ENCODE measurements at places on chromosomes 7 and 10.

DNA sequence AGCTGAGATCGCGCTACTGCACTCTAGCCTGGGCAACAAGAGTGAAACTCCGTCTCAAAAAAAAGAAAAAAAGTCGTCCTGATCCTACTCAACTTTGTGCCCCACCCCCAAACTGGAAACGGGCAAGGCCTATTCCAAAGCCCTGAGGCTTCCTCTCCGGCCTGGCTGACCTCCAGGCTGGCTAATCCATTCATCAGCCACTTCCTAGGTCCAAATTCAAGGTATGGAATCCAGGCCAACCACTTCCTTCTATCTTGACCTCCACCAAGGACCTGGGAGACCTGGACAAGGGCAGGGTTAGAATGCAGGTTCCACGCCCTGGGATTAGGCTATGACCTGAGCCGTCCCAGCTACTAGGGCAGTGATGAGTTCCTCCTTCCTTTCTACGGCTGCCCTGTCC lies 20.4 kb upstream of the EIF4H start:
- DNase-seq: no peak

- DNase-seq: no peak
These were observed at the start of gene SLC39A12 for GRCh38 chr10:17951868-17952371. TSS of gene SLC39A12 (plus strand) at chr10:17951918. CDS start at chr10:17953277, 1,359 bp downstream.

DNA sequence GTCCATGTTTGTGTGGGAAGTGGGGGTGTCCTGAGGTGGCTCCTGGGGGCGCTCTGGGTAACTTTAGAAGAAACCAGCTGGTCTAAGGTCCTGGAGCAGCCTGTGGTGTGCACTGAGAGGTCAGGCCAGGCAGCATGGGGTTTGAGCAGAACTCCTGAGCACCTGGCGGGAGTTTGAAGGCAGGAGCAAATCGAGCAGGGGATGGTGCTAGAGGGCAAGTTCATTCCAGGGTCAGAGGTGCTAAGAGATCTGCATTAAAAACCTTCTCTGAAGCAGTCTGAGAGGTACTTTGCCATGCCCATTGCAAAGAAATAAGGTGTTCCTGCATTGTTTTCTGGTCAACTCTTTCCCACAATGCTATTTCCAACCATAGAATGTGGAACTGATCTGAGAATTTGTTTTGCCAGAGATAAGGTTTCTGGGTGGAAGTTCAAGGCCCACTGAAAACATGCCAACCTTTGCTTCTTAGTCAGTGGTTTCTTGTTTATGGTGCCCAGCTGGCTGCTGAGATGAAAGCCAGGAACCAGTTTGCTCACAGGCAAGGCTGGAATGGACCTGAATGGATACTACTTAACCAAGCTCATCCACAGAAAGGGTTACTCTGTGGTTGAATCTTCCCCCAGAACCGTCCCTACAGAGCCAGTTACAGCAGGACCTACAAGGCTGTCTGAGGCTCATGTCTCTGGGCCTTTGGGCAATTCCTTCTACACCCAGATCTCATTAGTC lies 136.3 kb upstream of the TMEM72 start:
- no peak for DNase-seq

- no peak for DNase-seq
These were observed 160.9 kb upstream of the BMPER start for GRCh38 chr7:33744293-33745075.

GRCh38 chr7:44801890-44802289 lies 5.4 kb downstream of the PPIA start:
- no peak for DNase-seq

- DNase-seq: no peak
These were observed 21.8 kb downstream of the TBXAS1 start for GRCh38 chr7:139850906-139851305.

DNA sequence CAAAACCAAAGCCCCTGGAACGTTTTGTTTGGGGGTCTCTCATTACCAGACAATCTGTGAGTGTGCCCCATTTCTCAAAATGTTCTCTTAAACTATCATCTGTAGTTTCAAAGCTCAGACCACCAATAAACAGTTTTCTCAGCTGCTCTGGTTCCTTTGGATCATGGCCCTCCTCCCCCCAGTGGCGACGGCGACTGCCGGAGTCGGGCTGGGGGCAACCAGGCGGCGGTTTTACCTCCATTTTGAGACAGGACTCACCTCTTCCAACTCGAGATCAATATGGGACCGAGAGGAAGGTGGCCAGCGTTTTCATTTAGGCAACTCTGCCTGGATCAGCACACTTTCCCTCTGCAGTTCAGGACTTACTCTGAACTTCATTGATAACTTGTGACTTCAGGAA lies 141.5 kb upstream of the ZNF32 start:
- no peak for DNase-seq

DNA sequence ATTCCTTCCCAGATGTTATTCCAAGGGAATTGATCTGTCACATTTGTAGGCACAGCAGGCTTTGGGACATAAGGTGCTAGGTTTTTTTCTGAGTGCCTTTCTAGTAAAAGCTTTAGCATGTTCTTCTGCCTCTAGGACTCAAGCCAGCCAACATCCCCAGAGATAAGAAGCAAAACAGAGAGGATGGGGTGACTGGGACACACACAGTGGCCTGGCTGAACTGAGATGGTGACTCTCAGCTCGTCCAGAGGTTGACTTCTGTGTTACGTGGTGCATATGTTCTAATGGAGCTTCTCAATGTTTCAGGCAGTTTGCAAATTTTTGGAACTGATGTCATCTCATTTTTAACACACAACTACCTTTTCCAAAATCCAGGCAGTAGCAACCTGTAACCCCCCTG lies 188.1 kb upstream of the CELF2 start:
- DNase-seq: no peak

DNA sequence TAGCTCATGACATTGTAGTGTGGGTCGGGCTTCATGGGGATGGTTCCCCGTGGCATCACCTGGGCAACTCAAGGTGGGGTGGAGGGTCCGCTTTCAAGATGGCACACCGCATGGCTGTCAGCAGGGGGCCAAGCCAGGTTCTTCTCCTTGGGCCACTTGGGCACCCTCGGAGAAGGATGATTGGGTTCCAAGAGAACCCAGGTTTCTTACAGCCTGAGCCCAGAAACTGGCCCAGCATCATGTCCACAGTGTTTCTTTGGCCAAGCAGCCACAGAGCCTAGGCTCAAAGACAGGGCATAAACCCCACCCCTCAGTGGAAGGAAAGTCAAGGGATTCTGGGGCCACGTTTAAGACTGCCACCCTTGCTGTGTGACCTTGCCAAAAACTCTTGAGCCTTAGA lies 110.6 kb downstream of the PTPN20 start:
- DNase-seq: no peak

DNA sequence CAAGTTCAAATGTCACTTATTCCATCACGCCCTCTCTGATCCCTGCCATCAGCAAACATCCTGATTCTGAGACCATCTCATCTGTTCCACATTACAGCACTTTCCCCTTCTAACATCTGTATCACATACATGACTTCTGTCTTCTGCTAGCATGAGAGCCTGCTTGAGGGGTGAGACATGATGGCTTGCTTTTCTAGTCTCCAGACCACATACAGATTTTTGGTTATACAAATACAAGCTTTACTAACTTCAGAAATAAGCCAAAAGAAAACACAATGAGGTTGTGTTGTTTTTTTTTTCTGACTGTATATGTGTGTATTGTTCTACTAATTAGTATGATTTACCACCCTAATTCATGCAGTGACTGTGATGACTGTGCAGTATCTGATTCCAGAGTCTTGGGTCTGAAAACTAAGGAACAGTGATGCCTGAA lies 34.3 kb downstream of the NAPEPLD start:
- DNase-seq: no peak

DNA sequence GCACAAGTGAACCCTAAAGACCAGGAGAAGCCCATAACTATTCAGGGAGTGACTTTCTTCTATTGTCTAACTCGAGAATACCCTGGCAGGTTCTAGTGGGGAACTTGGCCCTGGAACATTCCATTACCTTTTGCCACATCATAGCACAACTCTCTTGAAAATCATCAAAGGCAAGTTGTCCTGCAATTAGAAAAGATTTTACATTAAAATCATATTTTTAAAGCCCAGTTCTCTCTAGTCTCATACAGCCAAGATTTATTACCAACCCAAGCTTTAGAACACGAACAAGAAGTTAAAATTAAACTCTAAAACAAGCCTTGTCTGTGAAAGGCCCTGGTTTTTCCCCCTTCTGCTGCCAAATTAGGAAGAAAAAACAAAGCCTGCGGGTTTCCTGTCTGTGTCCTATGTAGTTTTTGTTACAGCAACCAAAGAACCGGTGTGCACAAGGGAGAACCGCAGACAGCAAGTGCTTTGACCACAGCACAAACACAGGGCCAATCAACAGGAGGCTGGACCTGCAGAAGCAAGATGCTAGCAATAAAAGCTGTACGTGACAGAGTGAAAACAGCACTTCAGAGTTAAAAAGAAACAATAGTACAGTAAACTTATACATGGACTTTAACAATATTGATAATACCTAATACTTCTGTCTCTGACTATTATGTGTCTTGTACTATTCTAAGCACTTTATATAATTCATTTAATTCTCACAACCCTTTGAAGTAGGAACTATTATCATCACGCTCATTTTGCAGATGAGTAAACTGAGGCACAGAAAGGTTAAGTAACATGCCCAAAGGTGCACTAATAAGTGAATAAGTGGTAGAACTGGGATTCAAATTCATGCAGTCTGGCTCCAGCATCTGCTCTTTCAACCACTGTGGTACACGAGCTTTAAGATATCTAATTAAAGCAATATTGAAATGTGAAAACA lies 65.8 kb downstream of the STK17A start:
- DNase-seq: no peak

- DNase-seq: peak; percentile 28
These were observed 5.8 kb downstream of the RASGEF1A start for GRCh38 chr10:43260911-43261577.

- no peak for DNase-seq
These were observed 9.1 kb upstream of the ZNF316 start for GRCh38 chr7:6628045-6628444.

DNA sequence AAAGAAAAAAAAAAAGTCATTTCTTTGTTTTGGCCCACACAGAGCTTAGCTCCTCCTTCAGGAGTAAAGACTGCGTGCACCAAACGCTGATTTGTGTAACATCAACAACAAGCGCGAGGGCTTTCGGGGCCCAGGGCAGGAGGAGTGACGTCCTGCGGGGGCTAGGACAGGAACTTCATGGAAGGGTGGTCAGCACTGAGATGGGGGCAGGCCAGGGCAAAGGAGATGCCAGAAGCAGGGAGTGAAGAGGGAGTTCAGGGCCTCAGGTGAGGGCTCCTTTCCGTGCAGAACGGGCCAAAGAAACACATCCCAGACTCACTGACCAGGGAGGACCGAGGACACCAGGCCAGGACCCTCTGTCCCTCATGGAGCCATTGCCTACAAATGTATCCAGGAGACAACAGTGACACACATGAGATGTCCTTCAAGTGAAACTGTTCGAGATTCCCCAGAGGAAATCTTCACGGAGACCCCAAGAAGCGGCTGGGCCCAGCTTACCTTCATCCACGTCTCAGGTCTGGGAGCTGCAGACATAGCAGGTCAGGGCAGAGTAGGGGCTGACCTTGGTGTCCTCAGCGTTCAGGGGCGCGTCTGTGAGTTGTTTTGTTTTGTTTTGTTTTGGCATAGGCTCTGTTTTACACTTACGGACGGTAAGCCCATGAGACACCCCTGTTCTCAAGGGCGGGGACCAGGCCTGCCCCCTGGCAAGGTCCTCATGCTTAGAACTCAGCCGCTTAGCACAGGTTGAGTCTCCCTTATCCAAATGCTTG lies 30.4 kb upstream of the SHH start:
- no peak for DNase-seq

GRCh38 chr10:7664707-7665106 lies 2.1 kb downstream of the ITIH5 start:
- no peak for DNase-seq

DNA sequence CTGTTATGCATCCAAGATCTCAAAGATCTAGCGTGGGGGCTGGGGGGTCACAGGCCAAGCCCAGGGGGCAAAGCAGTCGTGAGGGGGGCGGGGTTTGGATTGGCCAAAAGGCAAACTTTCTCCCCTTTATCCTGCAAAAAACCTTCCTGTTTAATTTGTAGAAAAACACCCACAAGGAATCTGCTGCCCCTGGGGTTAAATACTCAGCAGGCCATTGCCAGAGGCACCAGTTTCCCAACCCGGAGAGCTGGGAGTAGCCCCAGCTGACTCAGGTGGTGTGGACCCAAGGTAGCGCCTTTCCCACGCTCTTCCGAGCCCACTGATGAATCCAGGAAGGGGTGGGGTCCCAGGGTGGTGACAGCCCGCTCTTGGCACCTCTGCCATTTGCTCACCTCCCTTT lies 21.4 kb downstream of the KCP start:
- peak; percentile 9 for DNase-seq

DNA sequence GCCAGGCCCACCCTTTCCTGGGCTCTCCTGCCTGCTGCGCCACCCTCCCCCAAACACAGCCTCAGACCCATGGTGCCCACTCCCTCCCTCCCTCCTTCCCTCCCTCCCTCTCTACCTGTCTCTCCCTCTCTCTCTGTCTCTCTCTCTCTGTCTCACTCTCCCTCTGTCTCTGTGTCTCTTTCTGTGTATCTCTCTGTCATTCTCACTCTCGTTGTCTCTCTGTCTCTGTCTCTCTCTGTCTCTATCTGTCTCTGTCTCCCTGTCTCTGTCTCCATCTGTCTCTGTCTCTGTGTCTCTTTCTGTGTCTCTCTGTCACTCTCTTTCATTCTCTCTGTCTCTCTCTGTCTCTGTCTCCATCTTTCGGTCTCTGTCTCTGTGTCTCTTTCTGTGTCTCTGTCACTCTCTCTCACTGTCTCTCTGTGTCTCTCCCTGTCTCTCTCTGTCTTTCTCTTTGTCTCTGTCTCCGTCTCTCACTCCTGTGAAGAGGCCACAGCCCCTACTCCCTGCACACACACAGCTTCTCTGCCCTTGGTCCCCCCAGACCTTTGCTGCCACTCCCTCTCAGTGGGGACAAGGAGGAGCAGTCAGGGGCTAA lies 51.5 kb downstream of the CALML3 start:
- no peak for DNase-seq

- no peak for DNase-seq
These were observed 2.3 kb downstream of the GRM8 start for GRCh38 chr7:127250312-127251035.
